Activated CD4-positive, CD25-positive, alpha-beta regulatory T cell treated with anti-CD3 and anti-CD28 coated beads, Interleukin-2, amount 50 U/mL, for 16 hours (primary cell): ENCODE measurements at places on chromosomes 12 and 14.

DNA sequence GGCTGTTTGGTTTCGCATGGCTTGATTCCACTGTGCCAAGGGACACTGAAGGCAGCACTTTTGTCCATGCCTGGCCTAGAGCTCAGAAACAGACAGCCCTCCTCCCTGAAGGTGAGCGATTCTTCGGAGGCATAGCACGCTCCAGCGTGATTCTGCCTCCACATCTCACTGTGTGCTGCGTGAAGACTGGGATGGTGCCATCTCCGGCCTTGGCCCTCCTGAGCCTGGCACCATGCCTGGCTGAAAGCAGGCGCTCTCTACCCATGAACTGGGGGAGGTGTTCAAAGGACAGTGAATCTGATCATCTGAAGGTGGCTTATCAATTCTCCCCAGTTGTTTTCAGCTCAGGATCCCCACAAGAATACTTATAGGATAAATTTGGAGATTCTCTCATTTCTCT lies 187.4 kb downstream of the TTC7B start:
- DNase-seq = no peak

- no peak for DNase-seq
Measured at GRCh38 chr14:100372357-100373048, 49.4 kb downstream of the SLC25A47 start.

- DNase-seq = no peak
Measured at GRCh38 chr14:60183741-60184140, 18.5 kb upstream of the DHRS7 start.

- DNase-seq = no peak
Measured at GRCh38 chr14:75442166-75442565, 14.3 kb downstream of the JDP2 start.

DNA sequence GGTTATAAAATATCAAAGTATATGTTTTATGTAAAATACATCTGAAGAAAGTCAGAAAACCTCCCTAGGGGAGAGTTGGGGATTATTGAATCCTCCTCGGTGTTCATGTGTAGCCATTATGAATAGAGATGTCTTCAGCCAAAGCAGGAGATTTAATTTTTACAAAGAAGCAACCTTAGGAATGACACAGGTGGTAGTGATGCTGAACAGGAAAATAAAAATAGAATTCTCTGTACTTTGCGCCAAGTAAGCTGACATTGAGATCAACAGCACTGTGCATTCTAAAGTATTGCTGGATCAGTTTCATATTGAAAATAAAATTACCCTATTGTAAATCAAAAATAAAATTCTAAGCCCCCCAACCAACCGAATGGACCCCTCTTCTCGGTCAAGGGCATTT lies 132.8 kb upstream of the TRHDE start:
- no peak for DNase-seq

DNA sequence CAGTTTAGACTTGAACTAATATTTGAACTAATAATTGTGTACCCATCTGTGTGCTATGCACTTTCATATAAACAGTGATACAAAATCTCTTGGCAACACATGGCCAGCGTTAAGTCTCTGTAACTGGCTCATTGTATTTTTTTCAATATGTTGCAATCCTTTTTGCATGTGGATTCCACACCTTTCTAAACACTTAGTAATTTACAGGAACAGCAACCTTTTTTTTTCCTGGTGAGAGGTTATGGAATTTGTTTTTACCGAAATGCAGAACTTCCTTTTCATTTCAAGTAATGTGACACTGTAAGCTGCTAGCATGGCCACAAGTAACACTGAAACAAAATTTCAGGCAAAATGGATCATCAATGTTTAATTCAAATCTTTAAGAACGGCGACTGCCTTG lies 45.4 kb upstream of the EPS8 start:
- no peak for DNase-seq

DNA sequence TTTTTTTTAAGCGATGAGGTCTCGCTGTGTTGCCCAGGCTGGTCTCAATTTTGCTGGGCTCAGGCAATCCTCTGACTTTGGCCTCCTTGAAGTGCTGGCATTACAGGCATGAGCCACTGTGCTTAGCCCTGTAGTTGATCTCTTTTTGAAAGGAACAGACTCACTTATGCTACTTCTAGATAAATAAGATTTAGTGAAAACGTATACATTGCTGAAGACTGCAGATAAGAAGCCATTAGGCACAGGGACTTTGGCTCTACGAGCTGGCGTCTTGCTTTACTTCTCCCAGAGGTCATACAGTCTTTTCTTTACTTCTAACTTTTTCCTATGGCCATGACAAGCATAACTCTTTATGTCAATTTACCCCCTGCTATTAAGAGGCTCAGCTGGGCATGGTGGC lies 9.4 kb downstream of the PTGR2 start:
- DNase-seq = no peak

- DNase-seq = no peak
Measured at GRCh38 chr12:118109088-118109487, 5.3 kb upstream of the VSIG10 start.

DNA sequence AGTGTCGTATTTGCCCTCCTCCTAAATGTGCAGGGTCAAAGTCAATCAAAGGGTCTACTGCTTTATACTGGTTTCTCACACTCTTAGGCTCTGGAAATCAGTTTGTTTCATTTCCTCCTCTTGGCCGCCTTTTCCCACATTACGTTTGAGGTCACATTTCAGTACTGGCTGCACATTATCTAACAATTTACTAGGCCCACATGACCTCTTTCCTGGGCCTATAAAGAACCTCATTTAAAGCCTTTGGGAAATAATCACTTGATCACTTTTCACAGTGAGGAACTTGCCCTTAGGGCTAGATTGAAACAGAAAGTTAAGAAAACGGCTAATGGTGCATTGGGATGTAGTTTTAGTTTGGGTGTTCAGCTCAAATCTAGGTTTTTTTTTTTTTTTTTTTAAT lies 497.5 kb downstream of the RERGL start:
- no peak for DNase-seq

GRCh38 chr14:56351861-56352260 lies 227.7 kb upstream of the TMEM260 start:
- no peak for DNase-seq

- DNase-seq = no peak
Measured at GRCh38 chr12:62738616-62739015, 196.3 kb downstream of the PPM1H start.

DNA sequence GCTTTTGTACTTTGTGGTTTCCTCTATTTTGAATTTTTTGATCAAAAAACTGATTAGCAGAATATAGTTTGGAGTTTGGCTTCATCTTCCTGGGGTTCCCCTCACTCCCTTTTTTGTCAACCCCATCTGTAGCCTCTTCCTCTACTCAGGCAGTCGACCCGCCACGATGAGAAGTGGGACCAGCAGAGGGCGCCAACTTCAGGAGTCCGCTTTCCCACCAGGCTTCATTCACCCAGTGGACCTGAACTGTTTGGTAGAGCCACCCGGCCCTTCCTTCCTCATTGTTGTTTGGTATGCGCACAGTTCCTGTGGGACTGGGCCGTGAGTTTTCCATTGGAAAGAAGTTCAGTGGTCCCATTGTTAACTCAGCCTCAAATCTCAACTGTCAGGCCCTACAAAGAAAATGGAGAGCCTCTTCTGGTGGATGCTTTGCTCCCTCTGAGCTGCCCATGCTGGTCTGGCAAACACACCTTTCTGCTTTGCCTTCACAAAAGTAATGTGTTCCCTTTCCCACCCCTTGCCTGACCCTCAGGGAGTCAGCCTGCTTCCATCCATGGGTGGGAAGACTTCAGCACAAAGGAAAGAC lies 21.7 kb downstream of the TMBIM6 start:
- peak; percentile 60 for DNase-seq

- no peak for DNase-seq
Measured at GRCh38 chr12:75438059-75438754, 42.3 kb upstream of the GLIPR1 start.

DNA sequence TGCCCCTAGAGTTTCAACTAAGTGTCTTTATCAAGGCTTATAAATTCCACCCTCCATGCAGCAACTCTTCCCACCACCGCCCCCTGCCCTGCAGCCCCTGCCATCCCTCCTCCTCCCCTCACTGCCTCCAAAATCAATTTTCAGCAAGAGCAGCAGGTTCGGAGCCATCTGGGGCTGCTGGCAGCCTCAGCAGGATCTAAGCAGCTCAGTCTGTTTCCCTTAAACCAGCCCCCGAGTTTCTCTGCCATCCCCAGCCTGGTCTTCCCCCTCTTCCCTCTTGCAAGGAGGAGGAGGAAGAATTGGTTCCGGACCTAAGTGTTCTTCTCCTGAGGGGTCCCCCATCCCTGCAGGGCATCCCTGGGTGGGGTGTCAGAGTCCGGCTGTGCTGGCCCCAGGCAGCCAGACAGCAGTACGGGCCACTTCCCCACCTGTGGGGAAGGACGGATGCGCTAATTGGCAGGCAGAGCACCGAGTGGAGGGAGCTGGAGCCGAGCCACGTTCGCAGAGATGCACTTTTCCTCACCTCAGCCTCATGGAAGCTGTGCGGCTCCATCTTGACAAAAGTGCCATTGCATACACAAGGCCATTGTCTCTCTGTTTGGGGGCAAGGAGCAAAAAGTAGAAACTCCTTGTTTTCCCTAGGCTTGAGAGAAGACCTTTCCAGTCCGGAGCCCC lies 189.3 kb downstream of the KCNA5 start:
- DNase-seq = no peak

DNA sequence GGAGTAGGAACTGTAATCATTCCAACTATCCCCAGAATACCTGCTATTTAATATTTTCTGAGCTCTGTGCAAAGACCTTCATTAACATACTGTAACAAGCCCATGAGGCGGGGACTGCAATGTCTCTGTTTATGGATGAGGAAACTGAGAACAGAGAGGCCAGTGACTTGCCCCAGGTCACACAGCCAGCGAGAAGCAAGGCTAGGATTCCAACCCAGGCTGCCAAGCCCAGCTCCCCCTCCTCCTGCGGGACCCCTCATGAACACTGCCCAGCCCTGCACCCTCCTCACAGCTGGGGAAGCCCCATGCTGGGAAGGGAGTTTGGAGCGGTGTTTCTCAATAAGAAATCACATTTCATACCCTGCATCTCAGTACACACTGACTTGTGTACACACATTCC lies 10.9 kb downstream of the HVCN1 start:
- no peak for DNase-seq

DNA sequence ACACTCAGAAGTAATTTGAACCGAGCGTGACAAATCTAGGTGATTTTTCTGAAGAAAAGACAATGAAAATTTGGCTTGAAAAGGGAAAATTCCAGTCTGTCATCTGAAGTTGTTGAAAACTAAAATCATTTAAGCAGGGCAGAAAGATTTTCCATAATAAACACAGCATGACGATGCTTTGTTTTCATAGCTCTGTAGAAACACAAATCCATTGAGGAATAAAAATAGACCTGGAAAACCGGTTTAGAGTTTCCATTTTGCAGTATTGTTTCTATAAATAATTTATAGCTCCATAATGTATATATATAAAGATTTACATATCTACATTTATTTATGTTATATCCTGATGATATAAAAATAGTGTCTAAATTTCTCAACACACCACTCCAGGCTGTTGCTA lies 1918.5 kb upstream of the FLRT2 start:
- no peak for DNase-seq

- DNase-seq = no peak
Measured at GRCh38 chr14:103074729-103075367, 9.2 kb upstream of the LBHD2 start.

- peak; percentile 44 for DNase-seq
Measured at GRCh38 chr12:116924558-116925453, 14.1 kb downstream of the FBXW8 start.

DNA sequence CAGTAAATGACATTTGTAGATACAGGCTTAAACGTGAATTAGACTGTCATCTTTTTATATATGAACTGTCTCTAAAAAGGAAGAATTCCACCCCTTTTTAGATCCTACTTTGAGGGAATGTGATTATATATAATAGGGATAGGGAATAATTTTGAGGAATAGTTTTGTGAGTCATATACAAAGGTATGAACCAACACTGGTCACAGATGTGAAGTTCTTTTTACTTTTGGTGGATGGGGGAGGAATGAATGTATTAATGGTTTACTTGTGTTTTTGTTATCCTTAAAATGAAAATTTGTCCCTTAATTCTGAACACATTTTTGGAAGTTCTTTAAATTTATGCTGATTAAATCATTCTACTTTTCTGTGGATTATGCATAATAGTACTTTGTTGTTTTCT lies 30.4 kb downstream of the FRS2 start:
- no peak for DNase-seq

GRCh38 chr12:77678621-77679020 lies 152.1 kb upstream of the NAV3 start:
- no peak for DNase-seq

GRCh38 chr12:46177025-46177424 lies 91.8 kb downstream of the SLC38A1 start:
- DNase-seq = no peak

- no peak for DNase-seq
Measured at GRCh38 chr14:70188322-70188658, 461 bp downstream of the SLC8A3 start.

GRCh38 chr14:74548881-74549280 lies 55.3 kb downstream of the ISCA2 start:
- DNase-seq = no peak

DNA sequence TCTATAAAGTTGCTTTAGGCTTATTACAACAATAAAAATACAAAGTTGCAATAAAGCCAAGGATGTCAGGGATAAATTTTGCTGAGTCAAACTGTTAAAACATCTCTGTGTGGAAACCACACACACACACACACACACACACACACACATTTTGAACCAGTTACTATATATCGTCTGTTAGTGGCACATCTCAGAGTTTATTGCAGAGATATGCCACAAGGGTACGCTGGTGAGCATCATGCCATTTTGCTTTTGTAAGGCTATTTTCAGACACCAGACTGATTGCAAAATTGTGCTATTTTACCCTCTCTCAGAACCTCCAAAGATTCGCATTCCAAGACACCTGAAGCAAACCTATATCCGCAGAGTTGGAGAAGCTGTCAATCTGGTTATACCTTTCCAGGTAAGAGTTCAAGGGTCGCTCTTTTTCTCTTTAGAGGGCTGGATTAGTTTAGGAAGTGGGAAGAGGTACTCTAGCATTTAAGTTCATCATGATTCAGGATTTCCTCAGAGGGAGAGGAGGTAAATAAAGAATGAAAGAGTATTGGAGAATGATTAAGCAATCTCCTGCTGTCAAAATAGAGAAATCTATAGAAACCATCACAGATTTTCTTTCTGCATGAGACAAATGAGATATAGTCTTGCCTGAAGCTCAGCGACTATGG lies 27.3 kb upstream of the CHPT1 start:
- DNase-seq = no peak

GRCh38 chr12:120515496-120515895 lies 13.5 kb downstream of the COQ5 start:
- no peak for DNase-seq

DNA sequence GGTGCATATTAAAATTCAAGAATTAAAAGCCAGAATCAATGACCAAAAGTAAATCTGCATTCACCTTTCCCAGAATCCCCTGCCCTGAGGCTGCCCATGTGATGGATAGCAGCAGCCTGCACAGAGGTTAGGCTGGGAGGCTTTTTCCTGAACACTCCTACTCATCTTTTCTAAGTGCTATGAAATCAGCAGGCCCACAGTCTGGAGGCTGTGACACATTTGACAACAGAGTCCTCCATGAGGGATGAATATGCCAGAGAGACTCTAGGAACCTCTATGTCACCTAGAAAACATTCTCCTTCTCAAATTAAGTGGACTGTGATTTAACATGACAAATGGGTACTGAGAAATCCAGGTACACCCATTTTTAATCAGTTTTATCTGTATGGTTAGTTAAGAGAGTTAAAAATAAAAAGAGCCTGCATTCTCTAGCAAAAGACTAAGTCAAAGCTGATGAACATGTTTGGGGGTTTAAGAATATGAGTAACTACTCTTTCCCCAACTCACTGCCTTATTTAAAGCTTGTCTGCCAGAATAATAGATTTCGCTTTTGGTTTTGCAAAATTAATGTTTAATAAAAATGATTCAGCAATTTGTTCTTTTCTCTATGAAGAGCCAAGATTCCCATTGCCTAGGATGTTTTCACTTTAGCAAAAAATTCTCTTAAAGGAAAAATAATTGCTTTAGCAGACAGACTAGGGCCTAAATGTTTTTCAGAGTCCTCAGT lies 115.0 kb downstream of the RTN1 start:
- DNase-seq = no peak
